ENCODE measurements at places on chromosomes 2 and 18.

DNA sequence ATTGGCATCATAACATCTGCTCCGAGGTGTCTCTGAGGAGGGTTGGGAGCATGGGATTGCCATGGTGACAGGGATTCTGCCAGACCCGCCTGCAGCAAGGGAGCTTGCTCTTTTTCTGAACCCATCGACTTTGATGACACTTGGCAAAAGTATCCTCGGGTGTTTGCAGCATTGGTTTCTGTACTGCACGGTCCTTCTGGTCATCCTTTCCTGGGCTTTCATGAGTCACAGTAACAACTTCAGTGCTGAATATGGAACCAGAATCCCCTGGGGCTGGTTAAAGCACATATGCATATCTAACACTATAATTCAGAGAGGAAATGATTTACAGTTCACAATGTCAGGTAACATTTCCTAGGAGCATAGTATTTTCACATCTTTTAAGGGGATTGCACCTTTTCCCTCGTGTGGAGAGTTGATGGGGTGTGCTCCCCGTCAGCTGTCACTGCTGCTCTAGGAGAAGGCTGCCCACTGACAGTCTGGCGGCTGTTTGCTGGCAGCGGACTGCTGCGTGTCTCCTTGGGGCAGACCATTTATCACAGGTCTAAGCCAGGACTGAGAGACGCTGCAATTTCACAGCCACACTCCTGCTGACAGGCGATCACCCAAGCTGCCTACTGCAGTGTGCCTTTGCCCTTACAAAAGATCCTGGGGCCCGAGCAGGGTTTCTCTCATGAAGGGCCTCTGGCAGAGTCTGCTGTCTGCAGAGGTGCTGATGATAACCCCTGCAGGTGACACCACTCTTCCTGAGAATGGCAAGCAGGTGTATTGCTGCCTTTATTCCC lies 425.3 kb downstream of the THSD7B start:
- no peak for DNase-seq

GRCh38 chr2:64672708-64673107 lies 19.0 kb upstream of the SERTAD2 start:
- DNase-seq, result no peak

GRCh38 chr2:154532004-154532403 lies 166.5 kb upstream of the KCNJ3 start:
- DNase-seq, result no peak

DNA sequence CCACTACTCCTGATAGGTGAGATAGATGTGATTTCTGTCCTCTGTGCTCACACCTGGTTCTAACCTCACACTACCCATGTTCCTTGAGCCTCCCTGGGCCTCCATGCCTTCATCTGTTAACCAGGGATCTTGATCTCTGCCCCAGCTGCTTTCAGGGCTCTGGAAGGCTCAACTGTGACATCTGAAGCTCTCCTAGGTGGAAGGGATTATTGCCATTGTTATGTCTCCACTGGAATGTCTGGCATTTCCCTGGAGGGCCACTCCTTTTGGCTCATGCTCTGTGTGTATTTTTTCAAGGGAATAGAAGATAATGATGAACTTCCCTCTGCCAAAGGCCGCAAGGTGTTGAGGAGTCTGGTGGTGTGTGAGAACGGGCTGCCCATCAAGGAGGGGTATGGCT lies 41.2 kb downstream of the PCARE start:
- DNase-seq, result no peak

- DNase-seq, result no peak
Observed at GRCh38 chr18:46262856-46263255, 158.7 kb downstream of the HAUS1 start.

DNA sequence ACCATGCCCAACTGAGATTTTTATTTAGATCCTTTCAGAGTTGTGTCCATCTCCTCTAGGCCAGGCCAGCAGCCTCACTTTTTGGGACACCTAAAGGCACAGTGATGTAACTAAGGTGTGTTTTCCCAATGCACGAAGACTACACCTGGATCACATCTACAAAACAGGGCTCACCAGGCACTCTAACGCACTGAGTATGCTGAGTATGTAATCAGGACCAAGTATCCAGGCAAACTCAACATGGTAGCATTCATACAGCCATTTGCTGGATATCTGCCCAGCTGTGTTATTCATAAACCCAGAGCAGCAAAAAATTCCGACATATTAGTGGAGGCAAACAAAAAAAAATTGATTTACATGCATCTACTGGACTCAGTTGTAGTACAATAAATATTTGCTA lies 33.8 kb downstream of the LPIN2 start:
- no peak for DNase-seq

Measured in activated T-cell treated with anti-CD3 and anti-CD28 coated beads for 4 hours (primary cell).